ENCODE measurements at places on chromosomes 4 and X.

- DNase-seq, result no peak
These were observed 187.0 kb upstream of the S100G start for GRCh38 chrX:16462912-16463311.

DNA sequence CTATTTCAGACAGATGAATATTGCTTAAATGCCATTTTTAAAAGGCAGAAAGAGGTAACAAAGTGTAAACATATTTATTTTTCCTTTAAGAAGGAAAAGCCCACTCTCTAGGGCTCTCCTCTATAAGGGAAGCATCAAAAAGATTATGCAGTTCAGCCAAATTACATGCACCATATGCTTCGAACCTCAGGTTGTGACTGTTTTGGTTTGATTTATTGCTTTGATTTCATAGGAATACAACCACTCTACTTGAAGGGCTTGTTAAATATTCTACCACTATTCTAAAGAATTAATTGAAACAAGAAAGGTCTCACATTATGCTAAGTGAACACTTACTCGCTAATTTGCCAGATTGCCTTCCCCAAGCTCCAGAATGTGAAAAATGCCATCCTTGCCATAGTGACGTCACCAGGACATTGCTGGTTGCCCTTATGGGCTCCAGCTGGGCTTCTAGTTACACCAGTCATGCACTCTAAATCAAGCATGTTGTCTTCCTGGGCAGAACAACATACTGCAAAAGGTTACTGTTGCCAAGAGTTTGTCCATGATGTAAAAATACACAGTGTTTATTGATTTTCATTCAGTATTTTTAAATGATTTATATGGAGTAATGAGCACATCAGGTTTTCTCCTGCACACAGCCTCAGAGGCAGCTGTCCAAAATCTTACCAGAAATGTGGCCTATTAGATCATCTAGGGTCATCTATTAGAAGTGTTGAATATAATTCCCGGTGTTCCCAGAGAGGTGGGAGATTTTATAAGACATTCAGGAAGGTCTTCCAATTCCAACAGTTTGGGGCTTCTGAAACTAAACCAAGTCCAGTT, 164.4 kb upstream of the RAPGEF2 start:
- no peak for DNase-seq

DNA sequence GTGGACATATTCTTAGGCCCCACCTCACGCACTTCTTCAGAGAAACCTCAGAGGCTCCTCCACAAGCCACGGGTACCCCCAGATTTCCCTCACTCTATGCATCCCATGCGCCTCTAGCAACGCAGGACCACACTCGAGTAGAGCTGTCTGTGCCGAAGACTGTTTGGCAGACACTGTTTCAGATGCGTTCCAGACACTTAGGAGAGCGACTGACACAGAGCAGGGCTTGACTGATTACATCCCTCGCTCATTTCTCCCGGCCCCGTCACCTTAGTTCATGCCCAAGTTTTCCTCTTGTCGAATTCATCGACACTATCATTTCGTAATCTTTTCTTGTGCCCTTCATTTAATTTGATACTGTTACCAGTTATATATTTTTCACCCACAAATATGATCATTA, 15.0 kb downstream of the SORBS2 start:
- DNase-seq, result no peak

- no peak for DNase-seq
These were observed 30.5 kb upstream of the ADGRG2 start for GRCh38 chrX:19152762-19153161.

- no peak for DNase-seq
These were observed 23.6 kb downstream of the CPZ start for GRCh38 chr4:8615921-8616787.

DNA sequence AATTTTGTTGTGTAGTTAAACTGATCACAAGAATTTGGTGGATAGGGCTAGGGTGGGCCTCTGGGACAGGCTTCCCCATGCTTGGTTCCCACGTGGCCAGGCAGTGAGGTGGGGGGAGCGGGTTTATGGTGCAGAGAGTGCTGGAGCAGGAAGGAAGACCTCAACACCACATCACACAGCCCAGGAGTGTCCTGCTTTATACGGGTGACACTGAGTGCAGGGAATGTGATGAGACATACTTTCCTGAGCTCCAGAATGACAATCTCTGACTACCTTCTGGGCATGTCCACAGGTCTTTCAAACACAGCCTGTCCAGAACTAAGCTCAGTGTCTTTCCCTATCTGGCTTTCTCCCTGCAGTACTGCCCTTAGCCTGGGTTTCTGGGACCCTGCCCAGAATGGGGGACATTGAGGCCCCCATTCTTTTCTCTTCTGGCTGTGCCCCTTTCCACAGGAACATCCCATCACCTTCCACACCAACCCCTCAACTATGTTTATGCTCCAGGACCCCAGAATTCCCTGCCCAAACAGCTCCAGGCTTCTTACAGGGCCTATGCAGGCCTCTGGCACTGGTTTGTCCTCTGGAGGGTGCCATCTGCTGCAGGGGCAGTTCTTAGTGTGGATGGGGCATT, 36.5 kb upstream of the RASL11B start:
- no peak for DNase-seq

GRCh38 chrX:143661286-143661685, 25.4 kb upstream of the SLITRK4 start:
- no peak for DNase-seq

DNA sequence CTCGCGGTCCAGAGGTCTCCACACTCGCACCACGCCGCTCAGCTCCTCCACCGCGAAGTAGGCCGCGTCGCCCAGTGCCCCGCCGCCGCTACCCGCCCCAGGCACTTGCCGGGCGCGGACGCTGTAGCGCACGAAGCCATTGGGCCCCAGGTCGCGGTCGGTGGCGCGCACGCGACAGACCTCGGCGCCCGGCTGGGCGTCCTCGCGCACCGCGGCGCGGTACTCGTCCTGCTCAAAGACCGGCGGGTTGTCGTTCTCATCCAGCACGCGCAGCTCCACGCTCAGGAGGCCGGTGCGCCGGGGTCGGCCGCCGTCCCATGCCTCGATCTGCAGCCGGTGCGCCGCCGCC, 1.4 kb downstream of the DCHS2 start:
- DNase-seq, result no peak

GRCh38 chr4:83574247-83574646, 38.3 kb downstream of the GPAT3 start:
- no peak for DNase-seq

- no peak for DNase-seq
These were observed 56.9 kb downstream of the OTC start for GRCh38 chrX:38409289-38409688.

- no peak for DNase-seq
These were observed 363.3 kb downstream of the NAF1 start for GRCh38 chr4:162803378-162803777.

DNA sequence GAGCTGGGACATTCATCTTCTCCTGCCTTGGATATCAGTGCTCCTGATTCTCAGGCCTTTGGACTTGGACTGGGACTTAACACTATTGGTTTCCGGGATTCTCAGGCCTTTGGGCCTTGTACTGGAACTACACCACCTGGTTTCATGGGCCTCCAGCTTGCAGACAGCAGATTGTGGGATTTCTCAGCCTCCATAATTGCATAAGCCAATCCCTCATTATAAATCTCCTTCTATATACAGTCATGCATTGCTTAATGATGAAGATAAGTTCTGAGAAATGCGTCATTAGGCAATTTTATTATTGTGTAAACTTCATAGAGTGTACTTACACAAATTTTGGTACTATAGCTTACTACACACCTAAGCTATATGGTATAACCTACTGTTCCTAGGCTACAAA, 8.9 kb upstream of the CCNG2 start:
- DNase-seq, result no peak

- DNase-seq, result no peak
These were observed 156.1 kb upstream of the RAPGEF2 start for GRCh38 chr4:158946825-158947224.

DNA sequence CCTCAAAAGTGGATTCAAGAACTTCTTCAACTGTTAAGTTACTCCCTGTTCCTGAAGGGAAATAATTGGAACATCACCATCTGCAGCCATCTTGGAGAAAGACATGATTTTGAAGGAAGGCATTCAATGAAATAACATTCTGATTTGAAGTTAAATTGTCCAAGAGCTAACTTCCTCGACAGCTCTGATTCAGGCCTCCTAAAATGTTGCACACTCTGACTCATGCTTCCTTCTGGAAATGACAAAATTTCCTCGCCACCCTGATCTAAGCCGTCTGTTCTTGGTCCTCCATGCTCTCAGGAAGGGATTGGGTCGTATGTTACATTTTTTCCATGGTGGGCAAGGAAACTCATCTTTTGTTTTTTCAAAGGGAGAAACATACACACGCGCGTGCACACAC, 496.9 kb upstream of the DIPK2B start:
- DNase-seq, result no peak

- DNase-seq, result no peak
These were observed 184.8 kb downstream of the UNC5C start for GRCh38 chr4:95363966-95364365.

DNA sequence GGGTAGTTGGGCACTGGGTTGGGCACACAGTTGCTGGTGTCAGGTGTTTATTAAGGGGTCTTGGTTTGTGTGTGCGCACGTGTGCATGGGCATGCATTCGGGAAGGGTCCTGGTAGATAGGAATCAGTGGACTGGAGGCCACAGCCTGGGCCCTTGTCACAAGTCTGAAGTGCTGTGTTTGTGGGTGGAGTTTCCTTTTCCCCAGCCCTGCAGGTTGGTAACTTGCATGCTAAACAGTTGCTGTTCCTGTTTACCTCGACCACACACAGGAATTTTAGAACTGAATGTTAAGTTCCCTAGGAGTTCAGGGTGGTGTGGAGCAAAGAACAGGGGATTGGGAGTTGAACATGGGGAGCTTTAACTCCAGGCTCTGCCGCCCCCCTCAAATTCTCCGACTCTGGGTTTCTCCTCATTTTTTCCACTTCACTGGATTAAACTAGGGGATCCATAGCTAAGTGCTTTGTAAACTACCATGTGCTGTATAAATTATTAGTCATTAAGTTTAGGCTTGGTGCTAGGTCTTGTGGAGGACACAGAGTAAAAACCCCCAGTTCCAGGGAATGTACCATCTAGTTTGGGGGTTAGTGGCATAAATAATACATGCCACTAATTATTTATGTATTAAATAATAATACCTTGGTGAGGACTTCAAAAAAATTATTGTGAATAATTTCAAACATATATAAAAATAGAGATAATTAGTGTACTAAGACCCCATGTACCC, 49.0 kb downstream of the STARD8 start:
- DNase-seq, result no peak

- no peak for DNase-seq
These were observed 6.9 kb downstream of the ARFIP1 start for GRCh38 chr4:152786627-152787026.

- no peak for DNase-seq
These were observed 65.7 kb downstream of the SERPINA7 start for GRCh38 chrX:105972690-105973386.

DNA sequence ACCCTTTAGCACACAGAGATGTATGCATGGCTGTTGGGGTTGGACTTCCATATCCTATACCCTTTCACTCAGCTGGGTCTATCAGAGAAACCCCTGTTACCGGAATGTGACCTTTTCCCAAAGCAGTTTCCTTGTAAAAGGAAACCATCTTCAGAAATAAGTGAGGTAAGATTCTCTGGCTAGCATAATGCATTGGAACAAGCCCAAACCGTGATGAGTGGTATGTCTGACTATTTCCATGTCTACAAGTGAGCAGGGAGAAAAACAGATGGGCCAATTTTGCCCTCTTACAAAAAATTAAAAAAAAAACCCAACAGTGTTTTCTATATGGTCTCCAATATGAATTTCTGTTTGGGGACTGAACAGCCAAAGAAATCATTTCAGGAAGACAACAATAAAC, 283.9 kb downstream of the SMARCA1 start:
- DNase-seq, result no peak

- no peak for DNase-seq
These were observed 93.1 kb upstream of the LNX1 start for GRCh38 chr4:53684136-53685130.

GRCh38 chr4:85772470-85772869, 297.5 kb downstream of the ARHGAP24 start:
- DNase-seq, result no peak

GRCh38 chr4:177907736-177908424, 465.6 kb upstream of the AGA start:
- no peak for DNase-seq

DNA sequence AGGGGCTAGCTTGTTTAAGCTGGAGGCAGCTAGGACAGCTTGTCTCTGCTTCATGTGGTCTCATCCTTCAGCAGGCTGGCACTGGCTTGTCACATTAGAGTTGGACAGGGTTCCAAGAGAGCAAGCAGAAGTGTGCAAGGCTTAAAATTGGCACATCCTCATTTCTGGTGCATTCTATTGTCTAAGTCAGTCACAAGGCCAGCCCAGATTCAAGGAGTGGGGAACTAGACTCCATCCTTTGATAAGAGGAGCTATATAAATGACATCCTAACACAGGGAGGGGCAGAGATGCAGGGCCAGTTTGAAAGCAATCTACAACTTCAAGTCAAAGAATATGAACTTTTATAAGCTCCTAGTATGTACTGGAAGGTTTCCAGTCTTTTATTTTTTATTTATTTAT, 313.2 kb downstream of the PTTG2 start:
- no peak for DNase-seq

DNA sequence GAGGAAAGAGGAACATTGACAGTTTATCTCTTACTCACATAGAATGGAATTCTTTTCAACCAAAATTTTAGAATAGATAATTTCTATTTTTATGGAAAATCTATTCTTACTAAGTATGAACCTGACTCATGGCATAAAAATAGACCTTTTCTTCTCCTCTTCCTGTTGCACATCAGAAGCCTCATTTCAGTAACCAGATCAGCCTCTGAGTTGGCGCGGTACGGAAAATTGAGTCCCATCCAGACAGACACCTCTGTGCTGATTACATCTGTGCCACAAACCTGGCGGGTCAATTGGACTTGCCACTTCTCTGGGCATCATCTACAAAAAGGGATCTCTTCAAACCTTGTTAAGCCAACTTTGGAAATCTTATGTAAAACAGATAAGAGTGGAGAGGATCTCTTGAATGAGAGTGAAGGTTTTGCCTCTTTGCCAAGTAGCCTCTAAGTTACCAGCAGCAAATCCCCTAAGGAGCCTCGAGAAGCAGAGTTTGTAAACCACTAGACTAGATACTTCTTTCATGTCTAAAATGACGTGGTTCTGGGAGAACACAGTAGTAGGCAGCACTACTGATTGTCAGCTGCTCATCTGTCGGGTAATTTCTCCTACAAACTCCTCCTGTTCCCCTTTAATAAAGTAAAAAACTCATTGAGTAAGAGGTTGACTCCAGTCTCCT, 37.4 kb downstream of the TENM3 start:
- no peak for DNase-seq

GRCh38 chr4:140735779-140736391, 20.3 kb downstream of the TBC1D9 start:
- DNase-seq, result no peak

GRCh38 chrX:109940411-109940810, 62.5 kb upstream of the TMEM164 start:
- no peak for DNase-seq
